Activated CD8-positive, alpha-beta memory T cell treated with anti-CD3 and anti-CD28 coated beads for 48 hours (primary cell): ENCODE measurements at places on chromosomes 5 and 9.

DNA sequence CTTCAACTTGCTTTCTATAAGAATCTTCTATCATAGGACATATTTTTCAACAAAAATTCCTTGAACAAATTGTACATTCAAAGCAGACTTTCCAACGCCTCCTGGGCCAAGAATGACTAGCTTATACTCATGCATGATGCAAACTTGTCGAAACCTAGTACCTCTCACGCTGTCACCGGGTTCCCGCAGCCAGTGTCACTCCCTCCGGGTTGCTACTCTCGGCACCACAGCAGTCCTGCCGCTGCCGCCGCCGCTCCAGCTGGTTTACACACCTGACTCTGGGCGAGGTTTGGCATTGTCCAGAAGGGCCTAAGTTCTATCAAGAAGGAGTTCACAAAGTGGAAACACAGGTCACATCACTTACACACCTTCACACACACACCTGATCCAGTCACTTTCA is 244.4 kb downstream of the ADAMTSL1 start:
- no peak for DNase-seq

GRCh38 chr9:35923927-35924763 is 14.9 kb downstream of the SPAAR start:
- DNase-seq: no peak

GRCh38 chr9:127773272-127773671 is 5.2 kb downstream of the SH2D3C start:
- DNase-seq: no peak

DNA sequence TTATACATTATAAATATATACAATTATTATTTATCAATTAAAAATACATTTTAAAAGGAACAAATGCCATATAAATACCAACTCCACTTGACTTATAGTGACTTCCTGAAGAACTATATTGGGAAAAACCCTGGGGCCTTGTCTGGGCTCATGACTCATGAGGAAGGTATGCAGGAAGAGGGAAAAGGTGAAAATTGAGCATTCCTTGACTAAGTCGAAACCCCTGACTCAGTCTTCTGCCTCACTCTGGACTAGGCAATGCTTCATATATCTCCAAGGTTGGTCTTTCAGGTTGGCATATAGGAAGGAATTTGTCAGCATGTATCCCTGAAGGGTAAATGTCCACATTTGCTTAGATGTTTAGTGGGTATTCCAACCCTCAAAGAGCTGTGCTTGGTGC is 78.5 kb downstream of the SH3TC2 start:
- no peak for DNase-seq

DNA sequence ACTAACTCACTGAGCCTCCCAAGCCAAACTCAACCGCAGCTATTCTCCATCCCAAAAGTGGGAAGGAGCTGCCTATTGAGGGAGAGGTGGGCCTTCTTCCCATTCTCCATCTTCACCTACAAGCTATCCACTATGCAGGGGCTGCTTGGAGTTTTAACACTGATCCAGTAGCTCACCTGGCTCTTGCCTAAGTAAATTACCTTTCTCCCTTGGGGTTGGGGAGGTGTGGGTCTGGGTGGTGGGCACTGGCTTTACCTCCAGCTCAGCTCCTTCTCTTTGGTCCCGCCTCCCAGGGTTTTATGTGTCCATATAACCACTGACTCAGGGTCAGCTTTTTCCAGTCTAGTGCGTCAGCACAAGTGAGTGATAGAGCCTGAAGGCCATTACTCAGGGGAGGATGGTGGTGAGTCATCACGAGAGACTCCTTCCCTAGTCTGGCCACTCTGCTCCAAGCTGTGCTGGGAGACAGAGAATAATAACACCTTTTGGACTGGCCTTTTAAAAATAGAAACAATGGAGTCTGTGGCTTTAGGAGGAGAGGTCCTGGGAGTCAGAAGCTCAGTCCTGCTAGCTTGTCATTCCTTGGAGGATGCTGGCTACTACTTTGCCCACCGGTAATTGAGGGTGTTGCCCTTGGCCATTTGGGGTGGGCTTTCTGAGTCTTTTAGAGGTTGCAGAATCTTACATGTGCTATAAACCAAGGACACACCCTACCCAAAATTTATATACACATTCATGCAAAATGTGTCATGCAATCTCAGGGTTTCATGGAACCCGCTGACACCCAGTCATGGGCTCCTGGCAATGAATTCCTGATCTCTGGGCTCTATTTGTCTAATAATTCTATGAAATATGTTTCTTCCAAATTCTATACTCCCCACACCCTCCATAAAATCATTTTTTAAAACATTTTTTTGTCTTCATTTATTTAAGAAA is 35.6 kb upstream of the ATP6V1G1 start:
- no peak for DNase-seq

- DNase-seq: no peak
These were observed 251.8 kb upstream of the RASA1 start for GRCh38 chr5:87015901-87016300.

- DNase-seq: no peak
These were observed 1.2 kb downstream of the SGCD start for GRCh38 chr5:156328161-156328560.

DNA sequence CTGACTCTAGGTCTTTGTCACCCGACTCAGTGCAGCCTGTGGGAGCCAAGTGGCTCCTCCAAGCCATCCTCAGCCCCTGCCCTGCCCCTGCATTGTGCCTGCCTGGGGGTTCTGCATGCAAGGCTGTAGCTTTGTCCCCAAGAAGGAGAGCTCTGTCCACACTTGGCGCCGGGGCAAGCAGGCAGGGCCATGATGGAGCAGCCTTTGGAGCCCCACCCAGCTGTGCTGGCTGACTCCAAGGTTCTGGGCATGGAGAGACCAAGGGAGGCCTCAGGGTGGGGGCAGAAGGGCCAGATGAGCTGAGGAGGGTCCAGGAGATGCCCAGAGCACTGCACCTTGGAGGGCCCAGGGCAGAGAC is 226.2 kb downstream of the CACNA1B start:
- no peak for DNase-seq

GRCh38 chr9:81656004-81656403 is 33.3 kb downstream of the TLE1 start:
- no peak for DNase-seq

GRCh38 chr5:53362521-53362941 is 117.9 kb upstream of the FST start:
- no peak for DNase-seq

DNA sequence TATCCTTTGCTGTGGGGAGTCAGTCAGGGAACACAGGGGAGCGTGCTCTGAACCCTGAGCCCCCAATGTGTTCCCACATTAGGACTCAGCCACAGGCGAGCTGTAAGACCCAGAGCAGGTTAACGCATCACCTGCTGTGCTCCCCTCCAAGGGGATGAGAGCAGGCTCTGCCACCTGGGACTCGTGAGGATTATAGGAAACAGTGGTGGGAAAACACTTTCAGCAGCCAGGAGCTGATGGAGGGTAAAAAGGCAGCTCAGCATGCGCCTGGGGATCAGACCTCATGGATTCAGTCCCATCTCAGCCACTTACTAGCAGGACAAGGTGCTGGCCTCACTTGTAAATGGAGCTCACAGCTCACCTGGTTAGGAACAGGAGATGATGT is 9.2 kb downstream of the JADE2 start:
- no peak for DNase-seq

DNA sequence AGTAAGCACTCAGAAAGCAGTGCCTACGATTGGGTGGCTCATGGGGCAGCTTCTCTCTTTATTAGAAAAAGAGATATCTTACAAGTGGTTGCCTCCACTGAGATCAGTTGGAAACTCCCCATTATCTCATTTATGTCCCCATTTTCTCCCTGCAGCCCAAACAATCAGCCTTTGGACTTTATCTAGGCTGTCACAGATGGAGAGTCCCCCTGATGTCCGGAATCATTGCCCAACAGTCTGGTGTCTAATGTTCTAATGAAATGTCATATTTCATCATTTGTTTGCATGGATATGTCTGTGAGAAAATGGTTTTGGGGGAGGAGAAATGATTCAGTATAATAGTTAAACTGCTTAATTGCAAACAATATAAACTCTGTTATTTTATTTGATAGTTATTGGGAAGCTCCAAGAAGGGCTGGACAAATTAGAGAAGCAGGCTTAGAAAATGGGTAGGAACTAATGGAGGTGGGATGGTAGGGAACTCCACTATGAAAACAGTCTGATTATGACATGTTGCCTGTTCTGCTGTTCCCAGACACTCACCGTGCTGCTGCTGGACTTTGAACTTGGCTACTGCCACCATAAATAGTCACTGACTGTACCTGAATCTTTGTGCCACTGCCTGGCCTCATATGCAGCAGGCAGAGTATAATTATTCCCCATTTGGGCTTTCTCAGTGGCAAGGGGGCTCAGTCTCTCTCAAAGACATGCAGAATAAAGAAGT is 38.3 kb upstream of the SMAD5 start:
- DNase-seq: no peak

DNA sequence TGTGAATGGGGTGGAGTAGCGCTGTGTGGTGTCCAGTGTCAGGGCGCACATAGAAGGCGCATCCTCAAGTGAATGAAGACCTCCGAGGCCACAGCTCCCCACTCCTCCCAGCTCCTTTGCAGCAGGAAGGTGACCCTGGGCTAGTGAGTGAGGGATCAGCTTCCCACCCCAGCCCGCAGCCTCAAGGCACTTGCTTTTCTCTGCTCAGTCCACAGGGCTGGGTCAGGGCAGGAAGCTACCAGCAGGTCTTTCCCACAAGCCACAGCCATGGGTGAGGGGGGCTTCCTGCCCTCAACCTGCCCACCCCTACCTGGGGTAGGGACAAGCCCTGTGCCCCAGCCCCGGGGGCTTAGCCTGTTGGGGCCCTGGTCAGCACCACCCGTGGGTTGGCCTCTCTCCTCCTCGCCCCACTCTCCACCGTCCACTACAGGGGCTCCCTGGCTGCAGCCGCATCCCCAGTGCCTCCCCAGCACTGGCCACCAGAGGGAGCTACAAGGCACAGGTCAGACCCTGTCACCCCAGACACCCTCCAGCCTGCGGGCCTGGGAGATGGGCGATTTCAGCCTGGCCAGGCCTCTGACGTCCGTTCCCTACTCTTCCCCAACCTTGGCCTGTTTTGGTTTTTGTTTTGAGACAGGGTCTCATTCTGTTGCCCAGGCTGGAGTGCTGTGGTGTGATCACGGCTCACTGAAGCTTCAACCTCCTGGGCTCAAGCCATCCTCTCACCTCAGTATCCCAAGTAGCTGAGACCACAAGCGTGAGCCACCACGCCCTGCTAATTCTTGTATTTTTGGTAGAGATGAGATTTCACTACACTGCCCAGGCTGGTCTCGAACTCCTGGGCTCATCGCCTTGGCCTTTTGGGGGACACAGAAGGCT is 1.3 kb upstream of the ABCA2 start:
- peak; percentile 81 for DNase-seq

DNA sequence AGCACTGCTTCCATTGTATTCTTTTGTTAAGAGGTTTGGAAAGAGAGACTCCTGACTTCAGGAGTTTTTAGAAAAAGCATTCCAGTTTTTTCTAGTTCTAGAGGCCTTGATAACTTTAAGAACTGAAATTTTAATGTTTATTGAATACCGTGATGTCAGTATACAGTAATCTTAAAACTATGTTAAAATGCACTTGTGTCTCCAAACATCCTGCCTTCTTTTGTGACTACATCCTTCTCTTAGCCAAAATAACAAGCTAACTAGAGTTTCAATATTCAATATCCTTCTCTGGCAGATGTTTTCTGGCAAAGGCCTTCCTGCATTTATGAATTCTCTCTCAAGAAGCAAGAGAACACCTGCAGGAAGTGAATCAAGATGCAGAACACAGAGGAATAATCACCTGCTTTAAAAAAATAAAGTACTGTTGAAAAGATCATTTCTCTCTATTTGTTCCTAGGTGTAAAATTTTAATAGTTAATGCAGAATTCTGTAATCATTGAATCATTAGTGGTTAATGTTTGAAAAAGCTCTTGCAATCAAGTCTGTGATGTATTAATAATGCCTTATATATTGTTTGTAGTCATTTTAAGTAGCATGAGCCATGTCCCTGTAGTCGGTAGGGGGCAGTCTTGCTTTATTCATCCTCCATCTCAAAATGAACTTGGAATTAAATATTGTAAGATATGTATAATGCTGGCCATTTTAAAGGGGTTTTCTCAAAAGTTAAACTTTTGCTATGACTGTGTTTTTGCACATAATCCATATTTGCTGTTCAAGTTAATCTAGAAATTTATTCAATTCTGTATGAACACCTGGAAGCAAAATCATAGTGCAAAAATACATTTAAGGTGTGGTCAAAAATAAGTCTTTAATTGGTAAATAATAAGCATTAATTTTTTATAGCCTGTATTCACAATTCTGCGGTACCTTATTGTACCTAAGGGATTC is 43.1 kb downstream of the NDFIP1 start:
- no peak for DNase-seq

- no peak for DNase-seq
These were observed 55.3 kb downstream of the ZNF366 start for GRCh38 chr5:72451741-72452505.

- DNase-seq: no peak
These were observed at the start of gene SEMA6A for GRCh38 chr5:116574367-116575325. TSS of gene SEMA6A (minus strand) at chr5:116574823. CDS start at chr5:116504944, 69,879 bp downstream.

DNA sequence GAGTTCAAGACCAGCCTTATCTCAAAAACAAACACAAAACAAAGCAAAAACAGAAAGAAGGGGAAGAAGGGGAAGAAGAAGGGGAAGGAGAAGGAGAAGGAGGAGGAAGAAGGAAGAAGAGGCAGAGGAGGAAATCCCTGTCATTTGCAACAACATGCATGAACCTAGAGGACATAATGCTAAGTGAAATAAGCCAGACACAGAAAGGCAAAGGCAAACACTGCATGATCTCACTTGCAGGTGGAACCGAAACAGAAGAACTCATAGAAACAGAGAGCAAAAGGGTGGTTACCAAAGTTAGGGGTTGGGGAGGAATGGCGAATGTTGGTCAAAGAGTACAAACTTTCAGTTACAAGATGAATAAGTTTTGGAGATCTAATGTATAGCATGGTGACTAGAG is 135.4 kb downstream of the UGCG start:
- DNase-seq: no peak

GRCh38 chr5:36389245-36389644 is 87.5 kb upstream of the RANBP3L start:
- no peak for DNase-seq

GRCh38 chr5:103235891-103236290 is 22.7 kb upstream of the MACIR start:
- DNase-seq: no peak

DNA sequence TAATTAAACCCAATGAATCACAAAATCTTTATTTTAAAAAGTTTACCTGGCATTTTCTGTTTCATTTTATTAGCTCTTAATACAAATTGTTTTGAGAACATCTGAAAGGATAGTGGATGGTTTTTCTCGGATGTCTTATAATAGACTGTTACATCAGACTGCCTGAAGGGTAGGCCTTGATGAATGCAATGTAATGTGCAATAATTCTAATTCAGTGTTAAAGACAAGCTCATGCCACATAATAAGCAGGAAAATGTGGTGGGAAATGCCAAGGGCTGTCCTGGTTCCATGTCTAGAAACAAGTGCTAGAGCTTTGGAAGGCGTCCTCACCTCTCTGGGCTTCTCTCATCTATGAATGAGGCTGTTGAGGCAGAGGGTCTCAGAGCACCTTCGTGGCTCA is 148.1 kb downstream of the DEPDC1B start:
- DNase-seq: no peak

DNA sequence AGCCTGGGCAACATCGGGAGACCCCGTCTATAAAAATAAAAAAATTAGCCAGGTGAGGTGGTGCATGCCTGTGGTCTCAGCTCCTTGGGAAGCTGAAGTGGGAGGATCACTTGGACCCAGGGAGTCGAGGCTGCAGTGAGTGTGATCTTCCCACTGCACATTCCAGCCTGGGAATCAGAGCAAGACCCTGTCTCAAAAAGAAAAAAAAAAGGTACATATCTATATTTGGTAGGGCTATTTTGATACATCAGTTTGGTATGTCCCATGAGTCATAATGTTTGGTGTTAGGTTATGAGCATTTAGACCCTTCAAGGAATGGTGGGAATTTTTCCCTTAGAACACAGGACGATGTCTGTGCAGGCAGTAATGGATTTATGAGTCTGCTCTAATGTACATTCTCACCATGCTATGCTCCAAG is 55.3 kb upstream of the POU4F3 start:
- DNase-seq: no peak
